ENCODE measurements at places on chromosomes 4 and X.

GRCh38 chr4:78581618-78582017 is 30.0 kb downstream of the ANXA3 start:
- no peak for DNase-seq

DNA sequence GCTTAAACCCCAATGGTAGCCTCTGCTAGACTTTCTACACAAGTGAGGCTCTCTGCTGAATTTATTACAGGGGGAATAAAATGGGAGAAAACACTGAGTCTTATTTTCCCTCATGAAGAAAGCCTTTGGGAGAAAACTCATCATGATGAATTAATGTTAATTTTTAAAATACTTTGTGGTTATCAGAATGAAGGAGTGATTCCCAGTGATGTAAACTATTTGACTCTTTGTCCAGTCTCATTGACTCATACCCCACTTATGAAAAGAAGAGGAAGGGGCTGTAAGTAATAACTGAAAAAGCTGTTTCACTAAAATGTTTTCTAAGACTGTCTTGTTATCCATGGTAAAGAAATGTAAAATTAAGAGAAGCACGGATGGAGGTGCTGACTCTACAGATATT is 208.8 kb downstream of the GRIA3 start:
- DNase-seq = no peak

GRCh38 chr4:26061248-26061986 is 147.4 kb downstream of the SMIM20 start:
- DNase-seq = no peak

GRCh38 chrX:54530357-54530900 is 410 bp downstream of the GNL3L start:
- no peak for DNase-seq

GRCh38 chrX:72137846-72138495 is 6.3 kb upstream of the RTL5 start:
- DNase-seq = no peak

DNA sequence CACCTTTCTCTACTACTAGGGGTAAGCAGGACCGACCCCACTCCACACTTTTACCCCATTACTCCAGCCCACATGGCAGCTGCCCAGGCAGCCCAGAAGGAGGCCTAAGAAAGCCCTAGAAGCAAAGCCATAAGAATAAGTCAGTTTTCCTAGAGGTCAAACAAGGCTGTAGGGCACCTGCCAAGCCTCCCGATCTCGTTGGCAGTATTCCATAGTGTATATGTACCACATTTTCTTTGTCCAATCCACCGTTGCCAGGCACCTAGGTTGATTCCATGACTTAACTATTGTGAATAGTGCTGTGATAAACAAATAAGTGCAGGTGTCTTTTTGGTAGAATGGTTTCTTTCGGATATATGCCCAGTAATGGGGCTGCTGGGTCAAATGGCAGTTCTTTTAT is 54.2 kb downstream of the RHOXF2B start:
- DNase-seq = no peak

GRCh38 chr4:30723201-30723955 is 3.2 kb downstream of the PCDH7 start:
- no peak for DNase-seq

DNA sequence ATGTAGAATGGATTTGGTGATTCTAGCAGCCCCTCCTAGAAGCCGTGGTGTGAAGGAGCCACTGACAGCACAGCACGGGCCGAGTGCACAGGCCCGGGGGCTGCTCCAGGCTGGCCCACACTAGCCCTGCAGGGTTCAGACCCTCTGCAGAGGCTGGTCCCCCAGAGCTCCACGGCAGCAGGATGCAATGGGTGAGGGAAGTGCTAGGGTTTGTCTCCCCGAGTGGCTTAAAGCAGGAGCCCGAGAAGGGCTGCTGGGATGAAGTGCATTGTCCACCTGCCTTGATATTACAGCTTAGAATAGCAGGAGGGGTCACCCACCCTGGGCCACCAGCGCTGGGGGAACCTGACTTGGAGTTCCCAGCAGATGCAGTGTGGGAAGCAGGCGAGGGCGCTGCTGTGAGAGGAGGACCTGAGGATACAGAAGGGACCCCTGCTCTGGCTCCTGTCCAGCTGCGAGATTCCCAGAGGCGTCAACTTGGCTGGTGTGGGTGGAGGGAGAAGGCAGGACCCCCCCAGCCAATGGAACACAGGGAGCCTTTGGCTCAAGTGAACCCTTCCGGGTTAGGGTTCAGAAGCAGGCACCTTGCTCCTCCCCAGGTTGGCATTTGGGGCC is 30.0 kb downstream of the WDR1 start:
- DNase-seq = no peak

DNA sequence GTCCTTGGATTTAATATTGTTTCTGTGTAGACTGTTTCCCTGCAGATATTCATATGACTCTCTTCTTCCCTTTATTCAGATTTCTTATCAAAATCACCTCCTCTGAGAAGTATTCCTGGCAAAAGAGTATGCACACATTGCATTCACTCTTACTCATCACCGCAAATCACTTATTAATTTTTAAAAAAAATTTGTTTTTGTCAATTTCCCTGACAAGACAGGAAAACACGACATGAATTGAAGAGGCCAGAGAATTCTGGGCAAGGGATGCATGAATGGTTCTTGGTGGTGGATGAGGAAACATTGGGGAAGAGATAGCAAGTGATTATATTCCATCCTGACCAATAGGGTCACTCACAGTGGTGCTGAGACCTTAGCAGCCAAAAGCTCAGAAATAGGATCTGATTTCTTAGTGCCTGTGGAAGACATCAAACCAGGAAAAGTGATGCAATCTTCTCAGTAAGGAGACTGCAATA is 522.5 kb upstream of the AGA start:
- DNase-seq = no peak

- DNase-seq = no peak
Measured at GRCh38 chrX:29542152-29542551, 673.2 kb upstream of the MAGEB2 start.

GRCh38 chr4:67201334-67201733 is 344.0 kb downstream of the CENPC start:
- DNase-seq = no peak

- DNase-seq = no peak
Measured at GRCh38 chr4:150584111-150584915, 2.4 kb downstream of the MAB21L2 start.

DNA sequence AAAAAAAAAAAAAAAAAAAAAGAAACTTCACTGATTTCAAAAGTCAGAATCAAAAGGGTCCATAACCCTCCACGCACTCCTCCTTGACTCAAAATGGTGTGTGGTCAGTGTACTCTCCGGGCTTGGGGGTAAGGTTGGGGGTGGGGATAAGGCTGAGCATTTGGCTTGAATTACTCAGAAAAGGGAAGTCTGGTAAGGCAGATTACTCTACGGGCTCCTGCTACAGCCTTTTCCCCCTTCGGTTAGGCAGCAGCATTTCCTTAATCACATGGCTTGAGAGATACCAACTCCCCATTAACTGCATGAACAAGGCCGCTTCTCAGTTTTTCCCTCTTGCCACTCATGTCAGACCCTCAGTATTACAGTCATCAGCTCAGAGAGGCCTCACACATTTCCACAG is 135.4 kb upstream of the DUSP21 start:
- no peak for DNase-seq

DNA sequence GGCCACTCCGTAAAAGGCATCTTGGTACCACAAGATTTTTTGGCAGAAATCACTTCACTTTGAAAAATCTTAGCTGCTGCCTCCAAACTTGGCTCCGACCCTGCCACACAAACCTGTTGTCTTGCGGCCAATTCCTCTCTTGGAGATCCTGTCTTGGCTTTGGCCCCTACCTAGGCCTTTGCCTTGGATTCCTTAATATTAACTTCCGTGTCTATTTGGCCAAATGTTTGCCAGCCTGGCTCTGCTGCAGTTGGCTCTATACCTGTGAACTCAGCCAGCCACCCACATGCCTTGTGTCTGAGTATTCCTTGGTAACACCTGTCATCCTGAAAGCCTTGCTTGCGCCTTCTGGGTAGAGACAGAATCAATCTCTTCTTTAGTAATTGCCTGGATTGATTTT is 12.5 kb downstream of the GRXCR1 start:
- DNase-seq = no peak

DNA sequence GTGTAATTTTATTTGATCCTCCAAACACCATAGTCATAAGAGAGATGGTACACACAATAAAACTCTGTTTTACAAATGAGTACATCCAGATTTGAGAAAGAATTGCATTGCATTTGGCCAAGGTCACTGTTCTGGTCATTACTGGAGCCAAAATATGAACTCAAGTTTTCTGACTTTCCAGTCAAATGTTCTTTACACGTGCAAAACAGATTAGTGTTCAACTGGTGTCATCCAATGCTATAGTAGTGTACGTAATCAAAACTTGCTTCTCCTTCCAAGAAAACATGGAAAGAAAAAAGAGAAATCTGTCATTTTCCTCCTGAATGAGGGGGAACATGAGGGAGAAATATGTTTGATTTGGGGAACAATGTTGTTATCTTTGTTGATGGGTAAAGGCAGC is 291.9 kb downstream of the NAF1 start:
- no peak for DNase-seq

DNA sequence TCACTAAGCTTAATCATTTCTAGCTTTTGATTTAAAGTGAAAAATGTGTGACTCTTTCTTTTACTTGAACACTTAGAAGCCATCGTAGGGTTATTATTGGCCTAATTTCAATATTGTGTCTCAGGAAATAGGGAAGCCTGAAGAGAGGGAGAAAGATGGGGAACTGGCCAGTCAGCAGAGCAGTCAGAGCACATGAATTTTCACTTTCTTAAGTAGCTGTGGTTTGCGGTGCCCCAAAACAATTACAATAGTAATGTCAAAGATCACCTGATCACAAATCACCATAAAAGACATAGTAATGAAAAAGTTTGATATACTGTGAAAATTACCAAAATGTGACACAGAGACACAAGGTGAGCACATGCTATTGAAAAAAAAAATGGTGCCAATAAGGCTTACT is 45.5 kb downstream of the CENPC start:
- DNase-seq = no peak

- DNase-seq = no peak
Measured at GRCh38 chr4:141309874-141310273, 89.2 kb downstream of the ZNF330 start.

- DNase-seq = no peak
Measured at GRCh38 chrX:119376312-119376711, 22.8 kb upstream of the SLC25A43 start.

- no peak for DNase-seq
Measured at GRCh38 chrX:80354966-80355465, 65.2 kb upstream of the TENT5D start.

Data from activated CD8-positive, alpha-beta memory T cell treated with anti-CD3 and anti-CD28 coated beads for 1 hour (primary cell).